CD4-positive, alpha-beta memory T cell (primary cell): ENCODE measurements at places on chromosomes 6 and 20. TPM values are rescaled to one million over a fixed set of nuclear protein-coding genes. Genes with fewer than 3 reads are reported as not detected.

DNA sequence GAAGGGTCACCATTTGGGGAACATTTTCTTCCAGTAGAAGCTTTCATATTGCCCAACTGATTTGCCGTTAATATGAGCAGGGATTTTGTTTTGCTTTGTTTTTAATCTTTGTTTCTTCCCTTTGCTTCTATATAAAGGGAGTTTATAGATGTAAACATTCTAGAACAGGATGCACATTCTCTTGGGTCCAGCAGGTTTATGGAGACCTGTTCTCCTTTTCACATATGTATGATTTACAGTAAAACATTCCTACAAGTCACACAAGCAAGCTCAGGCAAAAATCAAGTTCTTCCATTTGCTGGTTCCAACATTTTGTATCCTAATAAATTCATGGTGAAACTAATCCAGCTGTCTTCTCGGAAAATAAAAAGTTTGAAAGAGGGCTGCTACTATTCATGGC, 1082.4 kb upstream of the FLRT3 start:
- DNase-seq: no peak

DNA sequence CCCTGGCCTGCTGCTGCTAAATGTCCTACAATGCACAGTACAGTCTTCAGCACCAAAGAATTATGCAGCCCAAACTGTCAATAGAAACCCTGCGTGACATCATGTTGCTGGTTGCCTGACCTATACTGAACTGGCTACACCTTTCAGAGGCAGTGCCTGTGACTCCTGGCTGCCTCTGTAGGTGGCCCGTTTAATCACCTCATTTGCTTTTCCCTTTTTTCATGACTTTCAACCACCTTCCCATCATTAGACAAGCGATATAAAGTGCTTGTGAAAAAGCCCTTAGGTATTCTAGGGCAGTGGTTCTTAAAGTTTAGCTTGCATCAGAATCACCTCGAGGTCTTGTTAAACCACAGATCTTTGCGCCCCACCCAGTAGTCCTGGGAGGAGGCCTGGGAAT, 33.0 kb upstream of the RIPOR2 start:
- no peak for DNase-seq

GRCh38 chr6:33895296-33895695, 91.5 kb upstream of the MLN start:
- peak; percentile 48 for DNase-seq

DNA sequence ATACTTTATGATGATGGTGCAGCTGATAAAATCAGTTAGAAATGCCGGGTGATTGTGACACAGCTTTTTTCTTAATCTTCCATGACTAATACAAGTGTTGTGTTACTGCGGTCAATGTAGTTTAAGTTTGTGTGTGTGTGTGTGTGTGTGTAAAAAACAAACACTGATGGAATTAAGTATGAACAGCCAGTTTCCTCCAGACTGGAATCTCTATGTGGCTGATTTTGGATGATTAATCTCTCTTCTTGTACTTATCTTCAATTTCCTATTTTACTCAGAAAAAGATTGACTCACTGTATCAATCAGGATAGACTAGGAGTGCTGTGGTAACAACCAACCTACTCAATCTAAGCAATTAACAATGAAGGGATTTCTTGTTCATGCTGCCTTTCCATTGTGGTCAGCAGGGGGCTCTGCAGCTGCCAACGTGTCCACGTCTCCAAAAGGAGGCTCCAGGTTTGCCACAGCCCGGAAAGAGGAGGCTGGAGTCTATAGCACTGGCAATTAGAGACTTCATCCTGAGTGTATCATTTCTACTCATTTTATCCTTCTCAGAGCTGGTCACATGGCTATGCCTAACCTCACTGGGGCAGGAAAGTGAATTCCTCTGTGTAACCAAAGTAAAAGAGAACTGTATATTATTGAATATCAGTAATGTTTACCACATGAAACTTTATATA, 107.7 kb downstream of the CD109 start:
- no peak for DNase-seq

- no peak for DNase-seq
Observed at GRCh38 chr20:37590938-37591490, 63.3 kb upstream of the BLCAP start.

DNA sequence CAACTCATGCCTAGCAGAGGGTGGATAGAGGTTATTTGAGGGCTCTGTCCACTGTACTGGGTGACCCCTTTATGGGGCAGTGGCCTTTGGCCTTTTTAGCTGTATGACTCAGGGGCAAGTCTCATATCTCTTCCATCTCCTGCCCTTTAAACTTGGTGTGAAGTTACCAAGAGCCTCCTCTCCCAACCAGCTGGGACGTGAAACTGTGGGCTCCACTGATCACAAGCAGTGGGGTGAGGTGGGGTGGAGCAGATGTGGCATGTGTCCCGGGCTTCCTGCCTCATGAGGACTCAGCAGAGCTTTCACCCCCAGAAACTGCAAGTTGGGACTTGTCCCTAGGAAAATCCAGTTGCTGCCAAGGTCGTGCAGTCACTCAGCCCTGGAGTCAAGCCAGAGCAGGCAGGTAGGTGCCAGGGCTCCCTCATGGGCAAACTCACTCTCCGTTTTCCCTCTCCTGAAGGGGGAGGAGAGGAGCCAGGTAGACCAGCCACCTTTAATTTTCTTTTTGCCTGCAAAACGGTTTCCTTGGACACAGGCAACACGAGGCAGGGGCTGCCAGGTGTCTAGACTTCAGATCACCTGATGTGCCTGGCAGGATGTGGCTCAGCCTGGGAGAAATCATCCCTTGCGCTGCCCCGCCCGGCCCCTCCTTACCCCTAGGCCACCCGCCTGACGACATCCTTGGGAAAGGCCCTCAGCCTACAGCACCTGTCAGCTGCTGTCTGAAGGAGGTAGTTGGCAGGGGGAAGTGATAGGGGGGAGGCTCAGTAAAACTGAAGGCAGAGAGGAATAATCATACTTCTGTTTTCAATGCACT, 4.0 kb downstream of the CDKN1A start:
- peak; percentile 73 for DNase-seq

GRCh38 chr6:1143655-1144054, 168.2 kb upstream of the FOXQ1 start:
- no peak for DNase-seq

DNA sequence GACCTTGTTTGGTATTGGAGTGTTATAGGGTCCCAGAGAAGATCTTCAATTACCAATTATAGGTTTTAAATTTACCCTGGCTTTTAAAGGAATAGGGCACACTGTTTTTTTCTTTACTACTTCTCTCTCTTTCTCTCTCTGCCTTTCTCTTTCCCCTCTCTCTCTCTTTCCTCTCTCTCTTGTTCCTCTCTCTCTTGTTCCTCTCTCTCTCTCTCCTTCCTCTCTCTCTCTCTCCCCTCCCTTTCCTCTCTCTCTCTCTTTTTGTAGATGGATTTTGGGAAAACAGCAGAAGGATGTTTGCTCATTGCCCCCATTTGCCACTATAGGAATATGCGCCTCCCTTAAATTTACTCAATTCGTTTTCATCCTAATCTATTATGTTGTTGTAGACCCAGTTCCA, 45.2 kb downstream of the TBX18 start:
- DNase-seq: no peak

The IL17F gene
- total RNA-seq: not detected

The OR2H1 gene
- total RNA-seq: not detected

The KCNQ5 gene
- total RNA-seq: 3.4 TPM

The RAD21L1 gene
- 0.78 TPM for total RNA-seq

The GCNT2 gene
- 4.2 TPM for total RNA-seq

The SIRPB2 gene
- total RNA-seq: not detected
